ENCODE measurements at places on chromosomes 6 and 20.

GRCh38 chr6:112443179-112444065 is 96.3 kb downstream of the RFPL4B start:
- DNase-seq = no peak

GRCh38 chr20:16708602-16709001 is 21.2 kb upstream of the SNRPB2 start:
- DNase-seq = no peak

DNA sequence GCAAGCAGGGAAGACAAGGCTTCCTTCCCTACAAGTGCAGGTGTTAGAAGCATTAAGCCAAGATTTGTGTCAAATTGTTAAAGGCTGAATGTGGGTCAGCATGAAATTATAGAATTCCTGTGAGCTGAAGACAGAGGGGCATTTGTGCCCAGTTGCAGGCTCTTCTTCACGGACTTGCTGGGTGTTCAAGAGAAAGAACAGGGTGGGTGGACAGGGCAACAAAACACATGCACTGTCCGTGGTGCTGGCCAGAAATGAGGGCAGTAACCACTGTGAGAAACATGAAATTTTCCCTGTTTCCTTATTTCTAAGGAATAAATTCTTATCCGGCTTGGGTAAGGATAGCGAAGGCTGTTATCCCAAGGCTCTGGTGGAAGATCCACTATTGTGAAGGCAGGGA is 579.5 kb upstream of the HTR1E start:
- DNase-seq = no peak

GRCh38 chr6:5569491-5569890 is 308.2 kb downstream of the FARS2 start:
- no peak for DNase-seq

DNA sequence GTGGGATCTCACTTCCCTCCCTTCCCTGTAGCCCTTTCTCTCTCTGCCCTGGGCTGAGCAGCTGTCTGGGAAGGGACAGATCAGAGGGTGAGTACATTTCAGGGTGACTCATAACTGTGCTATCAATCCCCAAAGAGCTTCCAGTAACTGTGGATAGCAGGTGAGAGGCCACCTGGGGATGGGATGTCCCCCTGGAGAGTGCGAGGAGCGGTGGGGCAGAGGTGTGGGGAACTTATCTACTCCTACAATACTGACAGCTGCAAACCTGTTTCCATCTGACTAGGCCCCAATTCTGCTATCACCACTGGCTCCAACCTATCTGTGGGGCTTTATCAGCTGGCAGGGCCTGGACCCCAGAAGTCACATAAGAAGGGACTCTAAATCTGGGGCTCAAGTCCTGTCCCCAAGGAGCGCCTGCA is 32.6 kb downstream of the KCNK5 start:
- DNase-seq = no peak

DNA sequence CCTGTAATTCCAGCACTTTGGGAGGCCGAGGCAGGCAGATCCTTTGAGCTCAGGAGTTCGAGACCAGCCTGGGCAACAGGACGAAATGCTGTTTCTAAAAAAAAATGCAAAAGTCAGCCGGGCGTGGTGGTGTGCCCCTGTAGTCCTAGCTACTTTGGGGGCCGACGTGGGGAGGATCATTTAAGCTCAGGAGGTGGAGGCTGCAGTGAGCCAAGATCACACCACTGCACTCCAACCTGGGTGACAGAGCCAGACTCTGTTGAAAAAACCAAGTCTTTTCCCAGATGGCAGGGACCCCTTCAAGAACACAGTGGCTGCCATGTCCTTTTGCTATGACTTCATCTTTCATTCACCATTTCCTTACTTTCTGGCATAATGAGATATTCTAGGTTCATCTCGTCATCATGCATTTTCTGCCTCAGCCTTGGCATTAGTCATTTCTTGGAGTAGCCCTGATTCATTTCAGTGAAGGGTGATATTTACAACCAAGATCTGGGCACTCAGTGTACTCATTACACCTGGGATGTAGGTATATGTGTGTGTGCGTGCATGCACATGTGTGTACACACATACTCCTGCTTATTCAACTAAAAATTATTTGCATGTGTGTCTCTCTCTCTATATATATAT is 61.4 kb upstream of the TOX2 start:
- DNase-seq = no peak

DNA sequence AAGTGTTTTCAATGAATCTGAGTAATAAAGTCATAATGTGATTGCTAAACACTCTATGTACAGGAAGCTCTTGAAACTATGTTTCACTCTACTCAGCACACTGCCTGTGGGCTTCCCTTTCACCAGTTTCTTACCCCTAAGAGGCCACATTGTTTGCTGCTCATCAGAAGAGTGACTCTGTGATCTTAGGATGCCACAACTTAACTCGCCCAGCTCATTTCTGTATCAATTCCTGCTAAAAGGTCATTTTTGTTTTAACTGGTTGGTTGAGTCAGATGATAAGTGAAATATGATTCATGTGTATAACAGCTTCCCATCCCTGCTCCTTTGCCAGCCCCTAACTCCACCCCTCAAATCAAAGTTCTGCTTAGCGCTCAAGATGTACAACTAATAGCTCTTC is 9.8 kb upstream of the NDUFAF4 start:
- DNase-seq = no peak

DNA sequence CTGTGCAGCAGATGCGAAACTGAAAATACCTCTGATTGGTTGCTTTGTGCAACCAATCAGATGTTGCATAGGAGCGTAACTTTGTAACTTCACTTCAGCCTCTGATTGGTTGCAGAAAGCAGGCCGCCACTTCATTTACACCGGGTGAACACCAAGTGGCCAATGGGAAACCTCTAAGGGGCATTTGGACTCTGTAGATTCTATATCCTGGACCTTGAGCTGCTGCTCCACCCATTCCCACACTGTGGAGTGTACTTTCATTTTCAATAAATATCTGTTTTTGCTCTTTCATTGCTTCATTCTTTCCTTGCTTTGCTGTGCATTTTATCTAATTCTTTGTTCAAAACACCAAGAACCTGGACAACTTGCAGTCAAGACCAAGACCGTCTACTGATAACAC is 14.1 kb upstream of the NXT1 start:
- no peak for DNase-seq

DNA sequence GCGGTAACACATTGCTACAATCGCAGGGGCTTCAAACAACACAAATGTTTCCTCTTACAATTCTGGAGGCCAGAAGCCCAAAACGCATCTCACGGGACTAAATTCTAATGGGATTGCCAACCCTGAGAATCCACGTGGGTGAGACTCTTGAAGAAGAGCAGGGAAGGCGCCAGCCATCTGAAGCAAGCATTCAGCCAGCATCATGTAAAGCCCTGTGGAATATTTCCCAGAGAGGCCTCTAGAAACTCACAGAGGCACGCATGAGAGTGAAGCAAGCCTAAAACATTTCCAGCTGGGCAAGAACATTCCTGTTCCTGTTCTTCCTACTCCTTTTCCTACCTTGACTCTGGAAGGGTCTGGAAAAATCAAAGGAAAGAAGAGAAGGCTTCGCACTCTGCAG is 19.6 kb upstream of the FNDC1 start:
- no peak for DNase-seq

- no peak for DNase-seq
These were observed 149.8 kb downstream of the TTLL2 start for GRCh38 chr6:167474725-167475124.

GRCh38 chr6:16690608-16691142 is 70.6 kb downstream of the ATXN1 start:
- DNase-seq = no peak

DNA sequence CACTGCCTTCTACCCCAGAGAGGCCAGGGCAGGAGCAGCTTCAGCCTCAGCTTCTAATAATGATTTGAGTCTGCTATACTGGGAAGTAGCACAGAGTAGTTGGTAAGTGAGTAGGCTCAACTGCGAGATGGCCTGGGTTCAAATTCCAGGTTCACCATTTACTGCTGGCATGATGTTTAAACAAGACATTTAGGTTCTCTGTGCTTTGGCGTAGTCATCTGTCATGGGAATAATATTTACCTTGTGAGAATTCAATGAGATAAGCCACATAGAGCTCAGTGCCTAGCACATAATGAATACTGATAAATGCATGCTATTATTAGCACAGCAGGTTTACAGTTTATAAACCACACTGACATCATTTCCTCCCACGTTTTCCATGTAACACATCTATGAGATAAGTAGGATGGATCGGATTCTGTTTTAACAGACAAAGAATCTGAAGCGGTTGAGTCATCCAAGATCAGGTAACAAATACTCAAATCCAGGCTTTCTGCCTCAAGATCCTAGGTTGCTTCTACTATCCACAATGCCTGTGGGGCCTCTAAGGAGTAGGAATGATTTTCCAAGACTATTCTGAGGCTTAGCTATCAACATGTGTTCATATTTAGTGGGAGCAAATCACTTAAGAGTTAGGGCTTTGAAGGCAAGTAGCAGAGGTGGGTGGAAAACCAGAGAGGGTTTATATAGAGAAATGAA is 72.9 kb upstream of the DTNBP1 start:
- DNase-seq = no peak

DNA sequence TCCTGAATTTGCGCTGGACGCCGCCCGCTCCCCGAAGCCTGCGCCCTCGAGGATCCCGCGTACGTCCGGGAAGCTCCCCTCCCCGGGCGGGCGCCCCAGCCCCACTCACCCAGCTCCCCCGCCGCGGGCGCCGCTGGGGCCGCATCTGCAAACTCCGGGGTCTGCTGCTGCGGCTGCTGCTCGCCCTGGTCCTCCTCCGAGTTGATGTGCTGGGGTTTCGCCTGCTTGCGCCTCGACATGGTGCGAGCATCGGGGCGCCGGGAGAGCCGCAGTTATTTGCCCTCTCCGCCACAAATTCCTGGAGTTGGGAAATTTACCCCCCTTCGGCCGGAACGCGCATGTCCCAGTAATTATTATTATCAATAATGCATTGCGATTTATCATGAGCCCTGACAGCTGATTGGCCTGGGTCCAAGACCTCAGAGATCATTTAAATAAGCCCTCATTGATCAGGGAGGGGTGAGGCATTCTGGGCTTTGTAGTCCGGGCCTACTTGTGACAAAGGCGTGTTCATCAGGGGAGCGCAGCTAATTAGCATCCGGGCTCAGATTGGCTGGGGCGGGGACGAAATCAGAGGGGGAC is at the start of gene SALL4:
SALL4 (minus strand) TSS at position 352 of the 582 bp plus-strand sequence; CDS start at position 239, 113 bp downstream.
- DNase-seq = no peak

DNA sequence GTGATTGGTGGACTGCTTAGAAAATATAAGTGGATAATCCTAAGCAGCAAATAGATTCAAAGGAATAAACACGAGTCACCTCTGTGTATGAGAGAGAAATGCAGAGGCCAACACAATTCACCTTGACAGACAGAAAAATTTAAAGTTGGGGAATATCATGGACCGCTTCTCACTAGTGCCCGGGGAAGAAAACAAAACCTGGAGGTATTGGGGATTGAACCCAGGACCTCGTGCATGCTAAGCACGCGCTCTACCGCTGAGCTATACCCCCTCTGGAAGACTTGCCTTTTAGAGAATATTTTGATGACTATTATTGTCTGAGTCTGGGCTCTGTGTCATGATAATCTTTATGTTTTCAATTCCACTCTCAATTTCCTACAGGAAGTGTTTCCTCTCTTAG is 111.9 kb downstream of the TRIM27 start:
- DNase-seq = no peak

DNA sequence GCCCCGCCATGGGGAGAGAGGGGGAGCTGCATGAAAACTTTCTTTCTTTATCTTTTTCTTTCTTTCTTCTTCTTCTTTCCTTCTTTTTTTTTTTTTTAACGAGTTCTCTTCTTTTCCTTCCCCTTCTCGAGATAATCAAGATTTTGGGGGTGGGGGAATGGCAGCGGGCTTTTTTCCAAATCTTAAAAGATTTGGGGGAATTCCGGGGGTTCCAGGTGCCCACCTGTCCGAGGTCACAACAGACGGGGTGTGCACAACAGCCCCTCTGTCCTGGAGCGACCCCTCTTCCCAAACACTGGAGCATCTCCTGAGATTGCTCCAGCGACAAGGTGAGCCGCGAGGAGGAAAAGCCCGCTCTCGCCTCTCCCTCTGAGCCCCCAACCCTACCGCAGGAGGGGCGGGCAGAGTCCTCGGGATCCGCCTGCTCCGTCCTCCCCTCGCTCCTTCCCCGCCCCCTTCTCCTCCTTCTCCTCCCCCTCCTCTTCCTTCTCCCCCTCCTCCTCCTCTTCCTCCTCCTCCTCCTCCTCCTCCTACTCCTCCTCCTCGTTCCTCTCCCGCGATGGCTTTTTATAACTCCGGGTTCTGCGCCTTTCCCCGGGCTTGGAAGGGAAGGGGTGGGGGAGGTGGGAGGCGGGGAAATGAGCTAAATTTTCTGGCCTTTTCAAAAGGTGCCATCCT is 689 bp upstream of the KCNB1 start:
- DNase-seq = no peak

DNA sequence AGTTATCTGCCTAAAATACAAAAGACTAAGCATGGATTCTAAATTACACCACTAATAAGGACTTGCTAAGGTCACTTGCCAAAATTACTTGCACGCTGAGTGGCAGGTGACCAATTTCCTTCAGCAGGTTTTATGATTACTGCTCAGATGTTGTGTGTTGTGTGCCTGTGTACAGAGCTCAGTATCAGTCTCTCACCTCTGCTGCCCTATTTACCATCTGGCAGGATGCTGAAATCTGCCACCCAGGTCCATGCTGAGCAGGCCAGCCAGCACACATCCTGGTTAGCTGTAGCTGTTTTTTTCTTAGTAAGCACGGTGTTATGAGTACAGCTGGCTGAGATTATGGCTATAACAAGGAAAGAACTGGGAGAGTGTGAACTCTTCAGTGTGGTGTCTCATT is 34.0 kb downstream of the ELOVL4 start:
- DNase-seq = no peak

DNA sequence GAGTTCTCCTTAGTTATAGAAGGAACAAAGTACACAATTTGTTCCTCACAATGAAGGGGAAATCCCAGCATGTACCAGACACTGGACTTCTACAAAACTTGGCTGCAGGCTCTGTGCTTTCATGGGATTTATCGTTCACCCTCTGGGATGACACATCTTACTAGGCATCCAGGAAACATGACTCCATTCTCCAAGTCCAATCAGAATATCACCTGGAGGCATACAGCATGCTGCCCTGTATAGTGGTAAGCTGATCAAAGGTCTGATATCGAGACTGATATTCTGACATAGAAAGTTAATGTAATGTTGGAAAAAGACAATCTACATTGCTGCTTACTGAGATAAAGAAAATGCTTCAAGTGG is 6.7 kb downstream of the RWDD2A start:
- no peak for DNase-seq

GRCh38 chr20:45058168-45058850 is 42.6 kb downstream of the KCNS1 start:
- no peak for DNase-seq

All from ascending aorta (tissue), 2 donors.